Osteocyte (in vitro differentiated cells): ENCODE measurements at places on chromosomes 4 and X. TPM values are rescaled to one million over a fixed set of nuclear protein-coding genes. Genes with fewer than 3 reads are reported as not detected.

- no peak for DNase-seq
Observed at GRCh38 chr4:104449537-104449936, 45.2 kb downstream of the CXXC4 start.

- no peak for DNase-seq
Observed at GRCh38 chr4:28358606-28359005, 1498.0 kb downstream of the STIM2 start.

- DNase-seq = no peak
Observed at GRCh38 chr4:17771284-17771908, 10.0 kb downstream of the FAM184B start.

DNA sequence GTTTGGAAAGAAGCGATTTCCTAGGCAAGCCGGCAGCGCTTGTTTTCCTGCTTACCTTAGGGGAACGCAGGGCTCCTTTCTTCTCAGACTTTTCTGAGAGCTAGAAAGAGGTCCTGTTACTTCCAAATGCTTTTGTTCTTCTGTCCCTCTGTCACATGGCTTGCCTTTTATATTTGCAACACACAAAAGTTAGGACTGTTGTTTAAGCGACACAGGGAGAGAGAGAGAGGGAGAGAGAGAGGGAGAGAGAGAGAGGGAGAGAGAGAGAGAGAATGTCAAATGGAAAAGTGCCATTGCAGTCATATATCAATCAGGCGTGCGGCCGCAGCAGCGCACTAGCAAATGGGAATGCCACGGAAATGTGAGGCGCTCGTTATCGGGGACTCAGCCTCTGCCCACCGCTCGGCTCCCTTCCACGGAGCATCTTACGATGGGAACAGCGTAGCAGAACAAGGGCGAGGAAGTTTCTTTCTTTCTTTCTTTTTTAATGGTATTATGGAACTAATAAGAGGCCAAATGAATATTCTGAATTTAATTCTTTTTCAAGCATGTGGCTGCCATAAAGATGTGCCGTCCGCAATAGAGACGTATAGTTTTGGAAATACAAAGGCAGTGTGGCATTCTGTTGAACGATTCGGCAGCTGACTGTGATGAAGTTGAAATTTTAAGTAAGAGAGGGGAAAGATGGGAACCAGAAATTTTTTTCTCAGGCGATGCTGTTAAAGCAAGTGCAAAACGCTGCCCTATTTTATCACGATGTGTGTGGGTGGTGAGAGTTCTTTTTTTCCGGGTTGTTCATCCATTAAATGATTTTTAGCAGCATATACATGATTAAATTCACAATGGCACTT lies at the start of gene NDP:
NDP (minus strand) TSS at position 142 of the 851 bp plus-strand sequence. CDS start 14,745 bp downstream, outside the sequence.
- no peak for DNase-seq

DNA sequence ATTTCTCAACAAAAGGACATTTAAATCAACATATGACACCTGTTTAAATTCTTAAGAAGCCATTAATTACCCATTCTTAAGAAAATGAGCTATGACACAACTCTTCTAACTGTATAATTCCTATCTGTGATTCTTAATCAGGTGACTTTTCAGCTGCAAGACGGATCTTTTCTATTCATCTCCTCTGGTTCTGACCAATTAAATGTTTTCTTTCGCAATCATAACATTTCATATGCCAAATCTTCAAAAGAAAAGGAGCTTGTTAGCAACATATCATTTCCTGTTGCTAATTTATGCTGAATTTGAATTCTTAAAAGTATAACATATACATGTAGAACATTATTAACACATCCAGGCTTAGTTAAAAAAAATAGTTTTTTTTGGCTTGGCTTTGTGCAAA lies 62.5 kb downstream of the SEL1L3 start:
- no peak for DNase-seq

DNA sequence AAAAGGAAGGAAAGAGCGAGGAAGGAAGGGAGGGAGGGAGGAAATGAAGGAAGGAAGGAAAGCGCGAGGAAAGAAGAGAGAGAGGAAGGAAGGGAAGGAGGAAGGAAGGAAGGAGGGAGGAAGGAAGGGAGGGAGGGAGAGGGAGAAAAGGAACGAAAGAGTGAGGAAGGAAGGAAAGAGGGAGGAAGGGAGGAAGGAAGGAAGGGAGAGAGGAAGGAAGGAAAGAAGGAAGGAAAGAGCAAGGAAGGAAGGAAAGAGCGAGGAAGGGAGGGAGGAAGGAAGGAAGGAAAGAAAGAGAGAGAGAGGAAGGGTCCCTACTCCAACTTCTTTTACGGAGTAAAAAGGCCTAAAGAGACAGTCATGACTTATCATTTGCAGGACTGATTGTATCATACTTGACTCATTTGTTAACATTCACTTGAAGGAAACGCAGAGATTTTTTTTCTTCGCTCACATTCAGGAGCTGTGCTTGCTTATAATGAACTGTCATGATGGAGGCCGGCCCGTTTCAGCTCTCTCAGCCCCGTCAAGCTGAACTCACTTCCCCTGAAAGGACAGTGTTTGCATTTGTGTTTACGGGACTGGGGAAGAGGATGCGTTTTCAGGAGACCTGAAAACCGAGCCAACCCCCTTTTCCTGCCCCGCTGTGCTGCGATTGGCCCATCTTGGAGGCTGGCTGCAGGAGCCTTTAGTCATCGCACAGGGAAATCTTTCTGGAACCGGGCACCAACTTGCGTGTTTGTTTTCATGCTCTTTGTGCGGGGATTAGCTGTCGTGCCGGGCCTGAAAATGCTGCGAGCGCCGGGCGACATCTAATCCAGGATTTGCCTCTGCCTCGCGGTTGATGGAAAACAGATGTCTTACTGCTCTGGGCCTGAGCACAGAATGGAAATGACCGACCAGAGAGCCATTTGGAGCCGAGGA lies 17.8 kb downstream of the TRIM2 start:
- DNase-seq = no peak

GRCh38 chr4:10750714-10751113 lies 66.1 kb upstream of the CLNK start:
- DNase-seq = no peak

DNA sequence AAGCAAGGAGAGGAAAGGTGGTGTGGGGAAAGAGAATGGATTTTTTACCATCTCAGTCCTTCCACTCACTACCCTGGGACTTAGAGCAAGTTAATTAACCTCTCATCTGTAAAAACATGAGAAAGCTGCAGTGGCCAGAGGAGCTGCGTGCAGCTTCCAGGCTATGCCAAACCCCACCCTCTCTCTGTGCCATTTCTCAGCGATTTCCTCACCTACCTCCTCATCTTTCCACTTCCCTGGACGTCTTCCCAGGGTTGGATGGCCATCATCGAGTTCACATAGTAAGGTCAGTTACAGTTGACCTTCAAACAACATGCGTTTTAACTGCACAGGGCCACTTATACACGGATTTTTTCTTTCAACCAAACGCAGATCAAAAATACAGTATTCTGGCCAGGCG lies 64.3 kb downstream of the SMIM20 start:
- no peak for DNase-seq

DNA sequence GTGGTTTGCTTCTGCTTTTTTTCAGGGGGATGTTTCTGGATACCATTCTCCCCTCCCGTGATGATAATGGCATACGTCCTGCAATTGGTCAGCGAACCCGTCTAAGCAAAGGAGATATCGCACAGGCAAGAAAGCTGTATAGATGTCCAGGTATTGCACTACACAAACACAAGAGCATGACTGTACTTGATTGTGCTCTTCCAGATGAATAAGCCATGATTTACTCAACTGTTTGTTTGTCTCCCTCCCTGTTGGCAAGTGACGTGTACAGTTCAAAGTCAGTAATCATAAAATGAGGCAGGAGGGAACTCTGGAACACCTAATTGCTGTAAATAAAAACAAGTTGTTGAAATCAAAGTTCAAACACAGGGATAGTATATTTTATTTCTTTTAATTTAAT lies 141.4 kb downstream of the TLL1 start:
- no peak for DNase-seq

DNA sequence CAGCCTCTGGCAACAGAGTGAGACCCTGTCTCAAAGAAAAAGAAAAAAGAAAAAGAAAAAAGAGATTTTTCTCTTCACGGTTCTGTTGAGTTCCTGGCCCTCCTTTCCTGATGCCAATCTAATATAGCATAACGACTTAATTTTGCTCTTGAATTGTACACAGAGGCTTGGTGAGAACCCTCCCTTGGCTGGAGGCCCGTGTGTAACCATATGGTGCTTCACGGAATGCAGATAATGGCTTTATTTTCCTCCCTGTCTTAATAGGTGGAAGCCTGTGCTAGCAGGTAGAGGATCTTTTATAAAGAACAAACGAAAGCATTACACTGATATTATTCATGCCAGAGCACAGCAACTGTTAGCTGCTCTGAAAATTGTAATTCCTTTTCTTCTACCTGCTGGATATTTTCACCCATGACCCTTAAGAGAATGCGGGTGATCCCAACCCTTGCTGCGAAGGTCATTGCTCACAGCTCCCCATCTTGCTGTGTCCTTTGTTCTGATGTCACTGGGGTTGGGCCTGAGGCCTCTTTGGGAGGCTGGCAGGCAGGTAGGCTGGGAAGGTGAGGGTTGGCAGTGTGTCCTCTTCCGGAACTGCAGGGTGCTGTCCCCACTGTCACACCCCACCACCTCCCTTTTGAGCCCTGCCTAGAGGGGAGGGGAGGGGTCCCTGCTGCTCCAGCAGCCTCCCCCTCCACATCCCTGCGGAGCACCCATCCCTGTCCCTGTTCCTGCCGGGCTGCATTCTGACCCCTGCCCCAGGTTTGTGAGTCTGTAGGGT lies 83.8 kb upstream of the STOX2 start:
- DNase-seq = no peak

GRCh38 chrX:154046031-154046781 lies 26.5 kb upstream of the IRAK1 start:
- no peak for DNase-seq

- no peak for DNase-seq
Observed at GRCh38 chr4:168558599-168558998, 61.7 kb downstream of the PALLD start.

- no peak for DNase-seq
Observed at GRCh38 chr4:27288496-27288895, 427.9 kb downstream of the STIM2 start.

- DNase-seq = no peak
Observed at GRCh38 chr4:81724925-81725329, 253.2 kb upstream of the RASGEF1B start.

DNA sequence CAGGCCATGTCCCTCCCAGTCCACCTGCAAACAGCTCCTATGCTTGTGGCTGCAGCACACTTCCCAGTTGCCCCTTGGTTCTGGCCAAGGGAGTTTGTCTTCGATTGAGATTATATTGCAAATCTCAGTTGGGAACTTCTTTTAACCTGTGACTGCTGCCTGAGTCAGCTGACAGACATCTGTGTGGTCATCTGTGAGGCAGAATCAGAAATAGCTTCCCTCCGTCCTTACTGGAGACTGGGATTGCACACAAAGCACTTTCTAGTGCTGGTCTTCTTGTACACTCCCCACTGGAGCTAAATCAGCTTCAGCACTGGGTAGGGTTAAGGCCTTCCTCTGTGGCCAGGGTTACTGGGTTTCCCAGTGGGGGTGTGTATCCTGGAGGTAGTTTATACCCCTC lies 34.3 kb downstream of the ZNF330 start:
- DNase-seq = no peak

DNA sequence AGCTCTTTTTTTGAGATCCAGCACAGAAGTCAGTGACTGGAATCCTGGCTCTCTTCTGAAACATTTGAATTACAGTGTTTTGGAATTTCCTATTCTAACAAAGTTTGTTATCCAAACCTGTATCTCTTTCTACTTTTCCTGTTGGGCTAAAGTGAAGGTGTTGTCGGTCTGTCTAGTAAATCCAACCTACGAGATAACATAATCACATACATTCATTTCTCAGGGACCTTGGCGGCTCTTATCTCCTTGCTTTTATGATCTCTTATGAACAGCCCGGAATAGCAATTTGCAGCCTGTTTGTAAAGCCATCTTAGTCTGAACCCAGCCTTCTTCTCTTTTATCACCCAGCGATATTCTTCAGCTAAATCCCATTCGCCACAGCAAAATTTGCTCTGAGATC lies 14.5 kb downstream of the PPARGC1A start:
- no peak for DNase-seq

- no peak for DNase-seq
Observed at GRCh38 chr4:93103042-93103441, 725.5 kb upstream of the ATOH1 start.

- DNase-seq = no peak
Observed at GRCh38 chrX:107747596-107748161, 27.9 kb downstream of the TSC22D3 start.

GRCh38 chr4:61493041-61493440 lies 292.9 kb downstream of the ADGRL3 start:
- DNase-seq = no peak

DNA sequence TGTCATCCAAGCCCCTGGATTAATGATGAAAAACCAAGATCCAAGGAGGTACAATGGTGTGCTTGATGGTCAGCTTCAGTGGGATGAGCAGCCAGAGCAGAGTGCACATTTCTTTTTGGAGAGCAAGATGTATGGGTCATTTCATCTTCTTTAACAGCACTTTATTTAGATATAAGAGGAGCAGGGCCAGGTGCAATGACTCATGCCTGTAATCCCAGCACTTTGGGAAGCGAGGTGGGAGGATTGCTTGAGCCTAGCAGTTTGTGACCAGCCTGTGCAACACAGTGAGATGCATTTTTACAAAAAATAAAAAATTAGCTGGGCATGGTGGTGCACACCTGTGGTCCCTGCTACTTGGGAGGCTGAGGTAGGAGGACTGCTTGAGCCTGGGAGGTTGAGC lies 45.3 kb upstream of the MAP3K15 start:
- peak; percentile 53 for DNase-seq

DNA sequence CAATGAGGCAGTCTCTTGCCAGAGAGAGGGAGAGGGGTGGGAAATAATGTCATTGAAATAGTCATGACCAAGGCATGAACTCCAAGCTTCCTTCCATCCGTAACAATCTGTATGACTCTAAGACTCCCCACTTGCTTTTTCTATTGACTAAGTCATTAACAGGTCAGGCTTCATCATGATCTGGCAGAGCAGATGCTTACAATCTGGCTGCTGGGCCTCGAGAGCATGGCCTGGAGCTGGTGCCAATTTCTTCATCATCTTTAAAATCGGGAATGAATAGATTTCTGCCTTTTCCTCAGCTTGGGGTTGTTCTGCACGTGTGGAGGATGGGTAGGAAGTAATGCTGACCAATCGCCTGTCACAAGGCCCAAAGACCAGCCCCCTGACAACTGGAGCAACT lies 280.6 kb upstream of the CLNK start:
- no peak for DNase-seq

- DNase-seq = no peak
Observed at GRCh38 chrX:121579016-121579760, 531.8 kb downstream of the GLUD2 start.

- no peak for DNase-seq
Observed at GRCh38 chrX:105755109-105755508, 67.2 kb upstream of the NRK start.

Gene ARHGAP24
- 29.3 and 29.6 TPM in 2 replicates for total RNA-seq

Gene PRSS12
- 15.3 and 19.2 TPM in 2 replicates for total RNA-seq

Gene HTN3
- not detected in 2 replicates for total RNA-seq

Gene STEEP1
- total RNA-seq = 26.0 and 26.2 TPM in 2 replicates

Gene TMEM255A
- total RNA-seq = 0.16 TPM in 2 replicates

Gene HNRNPD
- 189 and 197 TPM in 2 replicates for total RNA-seq

Gene ARX
- total RNA-seq = not detected in 2 replicates

Gene BCOR
- 24.1 and 24.8 TPM in 2 replicates for total RNA-seq

Gene NOCT
- 15.9 and 16.0 TPM in 2 replicates for total RNA-seq

Gene SRPX2
- 42.8 and 47.9 TPM in 2 replicates for total RNA-seq

Gene NAP1L2
- not detected in 2 replicates for total RNA-seq
